ENCODE measurements at places on chromosomes 3 and 15. TPM values are rescaled to one million over a fixed set of nuclear protein-coding genes. Genes with fewer than 3 reads are reported as not detected.

DNA sequence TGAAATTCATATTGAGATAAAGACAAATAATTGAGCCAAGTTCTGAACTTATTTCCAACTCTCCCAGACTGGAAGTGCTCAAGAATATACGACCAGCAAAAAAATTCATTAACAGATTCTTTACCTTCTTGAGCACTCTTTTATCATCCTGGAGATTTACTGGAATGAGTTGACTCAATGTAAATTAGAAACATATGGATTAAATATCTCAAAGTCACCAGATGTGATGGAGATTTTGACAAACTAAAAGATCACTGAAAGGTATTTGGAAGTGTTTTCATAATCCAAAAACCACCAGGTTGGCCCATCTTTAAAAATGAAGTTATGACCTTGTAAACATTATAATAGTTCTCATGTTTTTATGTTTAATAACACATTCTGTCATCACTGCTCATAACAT lies 433.2 kb upstream of the RASGRP1 start:
- DNase-seq: no peak

DNA sequence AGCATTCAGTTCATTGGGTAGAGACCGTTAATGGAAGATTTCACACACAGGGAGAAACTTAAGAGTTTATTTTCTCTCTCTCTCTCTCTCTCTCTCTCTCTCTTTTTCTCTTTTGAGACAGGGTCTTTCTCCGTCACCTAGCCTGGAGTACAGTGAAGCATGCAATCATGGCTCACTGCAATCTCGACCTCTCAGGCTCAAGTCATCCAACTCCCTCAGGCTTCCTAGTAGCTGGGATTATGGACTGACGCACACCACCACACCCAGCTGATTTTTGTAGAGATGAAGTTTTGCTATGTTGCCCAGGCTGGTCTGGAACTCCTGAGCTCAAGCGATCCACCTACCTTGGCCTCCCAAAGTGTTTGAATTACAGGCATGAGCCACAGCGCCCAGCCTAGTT lies 1.6 kb downstream of the WDR72 start:
- no peak for DNase-seq

- DNase-seq: no peak
Measured at GRCh38 chr3:170980399-170980798, 46.1 kb downstream of the SLC2A2 start.

GLDN gene
- 8.1 TPM for total RNA-seq

FANCI gene
- 7.0 TPM for total RNA-seq

Measured in posterior vena cava (tissue), 2 donors.